ENCODE measurements at places on chromosomes 4 and X. TPM values are rescaled to one million over a fixed set of nuclear protein-coding genes. Genes with fewer than 3 reads are reported as not detected.

DNA sequence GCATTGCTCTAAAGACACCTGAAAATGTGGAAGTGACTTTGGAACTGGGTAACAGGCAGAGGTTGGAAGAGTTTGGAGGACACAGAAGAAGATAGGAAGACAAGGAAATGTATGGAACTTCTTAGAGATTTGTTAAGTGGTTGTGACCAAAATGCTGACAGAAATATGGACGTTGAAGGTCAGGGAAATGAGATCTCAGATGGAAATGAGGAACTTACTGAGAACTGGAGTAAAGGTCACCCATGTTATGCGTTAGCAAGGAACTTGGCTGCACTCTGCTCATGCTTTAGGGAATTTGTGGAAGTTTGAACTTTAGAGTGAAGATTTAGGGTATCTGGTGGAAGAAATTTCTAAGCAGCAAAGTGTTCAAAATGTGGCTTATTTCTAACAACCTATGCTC, 99.4 kb downstream of the FAM13A start:
- no peak for DNase-seq

DNA sequence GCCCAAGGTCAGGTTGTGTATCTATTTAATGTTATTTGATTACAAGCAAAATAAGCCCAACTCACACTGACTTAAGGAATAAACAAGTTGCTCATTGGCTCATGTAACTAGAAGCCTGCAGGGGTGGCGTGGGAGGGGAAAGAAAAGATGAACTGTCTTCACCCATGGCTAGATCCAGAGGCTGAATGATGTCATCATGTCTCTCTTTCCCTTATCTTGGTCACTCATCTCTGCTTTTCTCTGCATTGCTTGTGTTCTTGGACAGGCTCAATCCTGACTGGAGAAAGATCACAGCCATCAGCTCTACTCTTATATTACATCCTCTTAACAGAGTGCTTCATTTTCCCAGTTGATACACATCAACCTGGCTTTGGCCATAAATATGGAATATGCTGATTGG, 290.0 kb upstream of the DIAPH2 start:
- DNase-seq = peak; percentile 32

- DNase-seq = no peak
Observed at GRCh38 chr4:89039730-89040338, 17.2 kb downstream of the FAM13A start.

The MAGEA9B gene
- not detected for total RNA-seq

GRCh38 chr4:120431180-120431579, 364.5 kb upstream of the MAD2L1 start:
- no peak for DNase-seq

The SETD7 gene
- 25.3 TPM for total RNA-seq

- DNase-seq = no peak
Observed at GRCh38 chr4:168831585-168831918, 178.5 kb downstream of the CBR4 start.

GRCh38 chr4:186669159-186669731, 54.4 kb downstream of the FAT1 start:
- peak; percentile 43 for DNase-seq

- no peak for DNase-seq
Observed at GRCh38 chr4:92455329-92455839, 151.6 kb downstream of the GRID2 start.

Data from M059J (cell line).